ENCODE measurements at places on chromosomes 7 and 10.

DNA sequence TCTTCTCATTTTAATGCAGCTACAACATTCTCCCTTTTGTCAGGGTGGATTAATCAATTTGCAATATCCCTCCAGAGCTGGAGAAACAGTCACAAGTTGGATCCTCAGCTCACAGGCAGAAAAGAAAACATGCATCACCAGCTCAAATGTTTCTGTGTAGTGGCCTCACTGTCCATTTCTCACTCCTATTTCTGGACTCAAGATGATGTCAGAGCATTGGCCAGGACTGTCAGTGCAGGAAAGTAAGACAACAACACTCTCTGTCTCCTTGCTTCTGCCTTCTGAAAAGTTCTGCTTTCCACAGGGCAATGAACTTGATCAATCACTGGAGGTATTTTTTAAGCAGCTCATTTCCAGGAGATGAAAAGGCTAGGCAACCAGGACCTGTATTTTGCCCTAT, 8.2 kb upstream of the SVIL start:
- DNase-seq = no peak

DNA sequence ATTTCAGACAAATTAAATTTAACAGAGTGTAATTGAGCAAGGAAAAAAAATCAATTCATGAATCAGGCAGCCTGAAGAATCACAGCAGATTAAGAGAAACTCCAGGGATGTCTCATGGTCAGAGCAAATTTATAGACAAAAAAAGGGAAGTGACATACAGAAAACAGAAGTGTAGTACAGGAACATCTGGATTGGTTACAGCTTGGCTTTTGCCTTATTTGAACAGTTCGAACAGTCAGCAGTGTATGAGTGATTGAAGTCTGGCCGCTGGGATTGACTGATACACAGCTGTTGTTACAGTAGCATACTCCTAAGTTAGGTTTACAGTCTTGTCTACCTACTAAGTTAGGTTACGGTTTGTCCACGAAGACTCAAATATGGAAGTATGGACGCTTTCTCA, 255.3 kb downstream of the HPSE2 start:
- DNase-seq = no peak

DNA sequence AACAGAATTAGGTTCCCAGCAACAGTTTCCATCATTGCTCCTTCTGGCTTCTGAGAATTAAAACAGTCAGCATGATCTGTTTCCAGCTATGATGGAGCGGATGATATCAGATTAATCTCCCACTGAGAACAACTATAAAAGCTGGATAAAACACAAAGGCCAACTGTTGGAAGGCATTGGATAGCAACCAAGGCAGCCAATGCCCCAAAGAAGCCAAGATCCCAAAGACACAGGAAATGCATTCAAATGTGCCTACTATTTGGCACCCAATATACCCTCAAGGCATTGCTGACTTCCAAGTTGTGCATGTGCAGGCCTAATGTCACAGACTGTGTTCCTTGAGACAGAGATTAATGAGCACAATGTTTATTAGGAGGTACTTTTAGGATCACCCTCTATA, 259.3 kb downstream of the ARHGAP12 start:
- no peak for DNase-seq

- no peak for DNase-seq
These were observed 69.8 kb downstream of the HDAC9 start for GRCh38 chr7:18565337-18565736.

DNA sequence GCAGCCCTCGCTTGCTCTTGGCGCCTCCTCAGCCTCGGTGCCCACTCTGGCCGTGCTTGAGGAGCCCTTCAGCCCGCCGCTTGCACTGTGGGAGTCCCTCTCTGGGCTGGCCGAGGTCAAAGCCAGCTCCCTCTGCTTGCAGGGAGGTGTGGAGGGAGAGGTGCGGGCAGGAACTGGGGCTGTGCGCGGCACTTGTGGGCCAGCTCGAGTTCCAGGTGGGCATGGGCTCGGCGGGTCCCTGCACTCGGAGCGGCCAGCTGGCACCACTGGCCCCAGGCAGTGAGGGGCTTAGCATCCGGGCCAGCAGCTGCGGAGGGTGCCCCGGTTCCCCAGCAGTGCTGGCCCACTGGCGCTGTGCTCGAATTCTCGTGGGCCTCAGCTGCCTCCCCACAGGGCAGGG, 152.1 kb upstream of the SEMA3C start:
- no peak for DNase-seq

- no peak for DNase-seq
These were observed 44.5 kb downstream of the KCNMA1 start for GRCh38 chr10:77592946-77593636.

GRCh38 chr7:98105942-98106544, 619 bp upstream of the LMTK2 start:
- DNase-seq = no peak

DNA sequence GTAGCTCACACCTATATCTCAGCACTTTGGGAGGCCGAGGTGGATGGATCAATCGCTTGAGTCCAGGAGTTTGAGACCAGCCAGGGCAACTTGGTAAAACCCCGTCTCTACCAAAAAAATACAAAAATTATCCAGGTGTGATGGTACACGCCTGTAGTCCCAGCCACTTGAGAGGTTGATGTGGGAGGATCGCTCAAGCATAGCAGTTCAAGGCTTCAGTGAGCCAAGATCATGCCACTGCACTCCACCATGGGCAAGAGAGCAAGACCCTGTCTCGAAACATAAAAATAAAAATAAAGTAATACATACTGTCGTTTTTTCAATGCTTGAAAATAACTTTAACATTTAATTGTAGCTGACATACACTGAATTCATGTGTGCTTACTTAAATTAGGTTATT, 57.3 kb downstream of the REEP3 start:
- no peak for DNase-seq

- no peak for DNase-seq
These were observed 128.9 kb downstream of the HDAC9 start for GRCh38 chr7:18624459-18624858.

DNA sequence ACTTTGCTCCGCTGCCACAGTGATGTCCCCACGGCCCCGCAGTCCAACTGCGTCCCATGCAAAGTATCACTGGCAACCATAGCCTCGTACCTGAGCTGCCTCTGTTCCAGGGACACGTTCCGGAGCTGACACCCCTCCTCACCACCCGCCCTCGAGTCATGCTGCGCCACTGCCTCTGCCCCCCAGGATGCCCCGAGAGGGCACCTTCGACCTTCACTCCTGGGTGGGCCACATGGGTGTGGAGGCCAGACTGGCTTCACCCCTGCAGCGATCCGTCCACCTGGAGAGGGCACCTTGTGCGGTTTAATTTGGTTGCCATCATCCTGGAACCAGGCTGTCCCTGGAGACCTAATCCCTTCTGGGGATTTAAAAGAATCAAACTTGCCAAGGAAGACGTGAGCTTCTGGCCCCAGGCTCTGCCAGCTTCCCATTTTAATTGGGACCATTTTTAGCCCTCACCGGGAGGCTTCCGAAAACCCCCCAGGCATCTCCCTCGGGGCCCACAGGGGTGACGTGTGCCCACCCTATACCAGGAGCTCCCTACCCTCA, 19.2 kb upstream of the TNRC18 start:
- DNase-seq = no peak

DNA sequence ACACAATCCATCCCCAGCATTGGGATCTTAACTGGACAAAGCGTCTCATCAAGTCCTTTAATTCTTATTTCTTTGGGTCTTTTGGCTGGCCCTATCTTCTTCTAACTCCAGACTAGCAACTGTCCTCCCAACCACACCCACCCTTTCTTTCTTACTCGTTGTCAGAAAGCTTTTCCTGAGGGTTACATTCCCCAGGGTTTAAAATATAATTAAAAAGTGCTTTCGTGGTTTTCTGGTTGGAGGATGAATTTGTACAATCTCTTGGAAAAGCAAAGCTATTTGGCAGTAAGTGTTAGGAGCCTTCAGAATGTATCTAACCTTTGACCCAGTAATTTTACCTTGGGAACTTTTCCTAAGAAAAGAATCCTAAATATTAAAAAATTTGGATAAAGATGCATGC, 10.4 kb upstream of the ITGB8 start:
- no peak for DNase-seq

GRCh38 chr7:157870644-157871290, 534.0 kb downstream of the DNAJB6 start:
- DNase-seq = no peak

DNA sequence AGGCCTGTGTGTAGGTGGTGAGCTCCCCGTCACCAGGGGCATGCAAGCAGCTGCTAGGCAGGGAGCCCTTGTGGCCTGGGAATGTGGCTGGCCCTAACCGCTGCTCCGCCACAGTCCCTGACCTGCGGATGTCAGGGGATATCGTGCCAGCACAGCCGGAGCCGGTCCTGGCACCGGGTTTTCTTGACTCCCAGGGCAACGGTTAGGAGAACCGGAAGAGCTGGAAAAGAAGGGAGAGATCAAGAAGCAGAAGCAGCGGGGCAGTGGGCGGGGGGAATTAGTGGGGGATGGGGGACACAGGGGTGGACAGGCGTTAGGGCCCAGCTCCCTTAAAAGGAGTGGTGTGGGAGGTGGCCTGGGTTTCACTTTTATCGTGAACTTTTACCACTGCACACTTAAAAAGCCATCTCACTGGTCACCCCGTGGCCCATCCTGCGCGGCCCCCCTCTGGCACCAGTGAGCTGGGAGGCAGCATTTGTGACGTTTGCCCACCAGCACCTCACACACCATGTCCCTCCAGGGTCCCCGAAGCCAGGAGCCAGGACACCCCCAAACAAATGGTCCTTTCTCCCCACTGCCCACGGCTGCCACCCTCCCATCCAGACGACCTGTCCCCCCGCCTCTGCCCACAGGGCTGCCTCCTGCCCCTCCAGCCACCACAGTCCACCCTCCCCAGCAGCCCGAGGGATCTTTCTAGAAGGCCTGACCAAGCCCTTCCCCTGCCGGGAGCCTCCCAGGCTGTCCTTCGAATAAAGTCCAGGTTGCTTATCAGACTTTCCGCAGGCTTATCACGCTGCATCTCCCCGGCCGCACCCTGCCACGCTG, 1.8 kb upstream of the MICALL2 start:
- DNase-seq = no peak
